Smooth muscle cell of the brain vasculature (primary cell): ENCODE measurements at places on chromosomes 5 and 9.

- no peak for DNase-seq
Observed at GRCh38 chr5:67166460-67167285, 29.9 kb downstream of the CD180 start.

GRCh38 chr9:115717711-115718173 is 435.8 kb upstream of the PAPPA start:
- no peak for DNase-seq

DNA sequence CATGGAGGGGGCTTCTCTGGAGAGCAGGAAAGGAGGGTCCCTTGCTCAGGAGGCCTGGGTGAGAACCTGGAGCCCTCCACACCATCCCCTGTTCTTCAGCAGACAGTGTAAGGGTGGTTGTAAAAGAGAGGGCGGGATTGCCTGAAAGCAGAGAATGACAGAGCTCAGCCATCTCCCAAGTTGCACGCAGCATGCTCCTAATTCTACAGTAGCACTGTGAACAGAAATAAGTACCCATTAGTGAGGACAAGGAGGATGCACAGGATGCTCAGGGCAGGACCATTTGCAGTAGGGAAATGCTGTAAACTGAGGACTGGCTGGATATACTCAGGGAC is 8.4 kb downstream of the CCDC69 start:
- DNase-seq, result no peak

DNA sequence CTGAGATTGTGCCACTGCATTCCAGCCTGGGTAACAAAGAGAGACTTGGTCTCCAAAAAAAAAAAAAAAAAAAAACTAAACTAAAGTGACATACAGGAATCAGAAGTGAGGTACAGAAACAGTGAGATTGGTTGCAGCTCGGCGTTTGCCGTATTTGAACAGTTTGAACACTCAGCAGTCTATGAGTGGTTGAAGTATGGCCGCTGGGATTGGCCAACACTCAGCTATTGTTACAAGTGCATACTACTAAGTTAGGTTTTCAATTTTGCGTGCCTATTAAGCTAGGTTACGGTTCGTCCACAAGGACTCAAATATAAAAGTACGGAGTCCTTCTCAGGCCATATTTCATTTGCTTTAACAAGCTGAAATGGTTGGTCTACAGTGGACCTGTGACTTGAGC is 3.3 kb upstream of the TSC1 start:
- no peak for DNase-seq

DNA sequence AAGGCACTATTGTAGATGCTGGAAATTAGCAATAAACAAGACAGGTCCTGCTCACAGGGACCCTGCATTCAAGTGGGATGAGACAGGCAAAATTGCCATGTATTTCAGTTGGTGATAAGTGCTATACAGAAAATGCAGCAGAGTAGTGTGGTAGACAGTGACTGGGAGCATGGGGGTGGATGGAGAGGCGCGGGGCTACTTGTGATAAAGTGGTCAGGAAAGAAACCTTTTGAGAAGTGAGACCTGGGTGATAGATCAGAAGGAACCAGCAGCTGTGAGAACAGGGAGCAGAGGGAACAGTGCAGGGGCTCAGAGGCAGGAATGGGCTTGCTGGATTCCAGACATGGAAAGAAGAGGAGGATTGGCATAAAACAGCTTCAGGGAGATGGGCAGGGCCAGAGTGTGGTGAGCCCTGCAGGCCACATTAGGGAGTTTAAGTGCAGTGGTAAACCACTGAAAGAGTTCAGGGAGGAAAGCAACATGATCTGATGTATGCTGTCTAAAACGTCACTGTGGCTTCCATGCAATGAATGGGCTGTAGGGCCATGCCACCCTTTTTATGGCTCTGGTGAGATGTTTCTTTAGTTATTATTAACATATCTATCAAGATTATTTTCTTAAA is 7.3 kb downstream of the CRHBP start:
- DNase-seq, result no peak

- DNase-seq, result no peak
Observed at GRCh38 chr5:143730112-143730801, 81.7 kb upstream of the HMHB1 start.

DNA sequence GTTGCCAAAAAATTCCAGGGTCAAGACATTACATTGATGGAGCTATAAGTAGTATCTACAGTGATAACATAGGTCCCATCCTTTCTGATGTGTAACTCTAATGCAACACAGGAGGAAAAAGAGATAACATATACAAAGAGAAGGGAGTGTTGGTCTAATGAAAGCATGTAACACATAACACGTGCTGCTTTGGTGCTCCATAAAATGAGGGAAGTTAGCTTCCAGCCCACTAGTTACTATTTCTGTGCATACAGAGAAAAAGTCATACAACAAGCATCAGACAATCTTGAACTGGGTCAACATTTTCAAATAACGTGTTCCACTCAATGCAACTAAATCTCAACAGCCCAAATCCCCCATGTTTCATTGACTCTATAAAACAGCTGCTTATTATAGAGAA is 11.7 kb downstream of the MLLT3 start:
- no peak for DNase-seq

- DNase-seq, result no peak
Observed at GRCh38 chr5:143215690-143216089, 187.8 kb downstream of the NR3C1 start.

- DNase-seq, result no peak
Observed at GRCh38 chr5:175860531-175861045, 10.8 kb upstream of the CPLX2 start.

- DNase-seq, result peak; percentile 72
Observed at GRCh38 chr5:172412724-172413286, 41.5 kb downstream of the SH3PXD2B start.

- DNase-seq, result no peak
Observed at GRCh38 chr5:75202935-75203334, 33.7 kb downstream of the ANKRD31 start.

GRCh38 chr9:33109850-33110595 is 33.5 kb upstream of the SMU1 start:
- DNase-seq, result no peak

DNA sequence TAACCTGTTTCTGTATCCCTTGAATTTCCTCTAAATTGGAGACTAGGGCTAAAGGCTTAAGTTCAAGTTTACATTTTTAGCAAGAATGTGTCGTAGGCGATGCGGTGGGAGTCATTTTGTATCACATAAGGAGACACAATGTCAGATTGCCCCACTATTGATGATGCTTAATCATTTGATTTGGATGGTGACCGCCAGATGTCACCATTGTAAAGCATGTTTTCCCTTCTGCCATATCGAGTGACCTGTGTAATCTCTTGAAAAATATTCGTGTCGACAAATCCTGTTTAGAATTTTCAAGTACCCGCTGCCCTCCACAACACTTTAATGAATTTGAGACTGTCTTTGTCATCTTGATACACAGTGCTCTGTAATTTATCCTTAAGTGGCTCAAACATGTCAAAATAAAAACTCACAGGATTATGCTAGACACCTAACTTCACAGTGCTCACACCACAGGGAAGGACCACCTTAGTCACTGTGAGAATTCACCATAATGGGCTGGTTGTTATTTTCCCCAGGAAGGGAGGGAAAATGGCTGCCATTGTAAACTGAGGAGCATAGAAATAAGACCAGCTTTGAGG is 34.5 kb upstream of the SLC46A2 start:
- no peak for DNase-seq

- no peak for DNase-seq
Observed at GRCh38 chr9:1235650-1236049, 185.5 kb downstream of the DMRT2 start.

GRCh38 chr5:119343766-119344165 is 12.1 kb upstream of the TNFAIP8 start:
- peak; percentile 72 for DNase-seq
